ENCODE measurements at places on chromosomes 1 and 21.

DNA sequence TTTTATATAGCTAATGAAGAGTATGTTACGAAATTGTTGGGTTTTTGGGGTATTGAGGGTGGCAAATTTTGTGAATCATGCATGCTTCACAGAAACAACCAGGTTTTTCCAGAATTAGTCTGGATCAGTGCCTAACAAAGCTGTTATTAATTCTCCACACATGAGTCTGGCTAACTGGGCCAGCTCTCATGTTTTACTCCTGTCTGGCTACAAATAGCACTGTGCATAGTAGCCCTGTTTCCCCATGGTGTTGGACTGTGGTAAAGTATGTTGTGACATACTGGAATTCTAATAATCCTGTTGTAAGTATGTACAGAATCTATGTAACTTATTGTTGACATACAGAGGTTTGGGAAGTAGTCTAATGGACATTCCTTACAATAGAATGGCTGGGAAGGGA is 35.8 kb downstream of the S100B start:
- DNase-seq, result no peak

GRCh38 chr1:219374046-219374566 is 200.4 kb downstream of the LYPLAL1 start:
- no peak for DNase-seq

GRCh38 chr1:213693864-213694263 is 293.9 kb upstream of the PROX1 start:
- no peak for DNase-seq

DNA sequence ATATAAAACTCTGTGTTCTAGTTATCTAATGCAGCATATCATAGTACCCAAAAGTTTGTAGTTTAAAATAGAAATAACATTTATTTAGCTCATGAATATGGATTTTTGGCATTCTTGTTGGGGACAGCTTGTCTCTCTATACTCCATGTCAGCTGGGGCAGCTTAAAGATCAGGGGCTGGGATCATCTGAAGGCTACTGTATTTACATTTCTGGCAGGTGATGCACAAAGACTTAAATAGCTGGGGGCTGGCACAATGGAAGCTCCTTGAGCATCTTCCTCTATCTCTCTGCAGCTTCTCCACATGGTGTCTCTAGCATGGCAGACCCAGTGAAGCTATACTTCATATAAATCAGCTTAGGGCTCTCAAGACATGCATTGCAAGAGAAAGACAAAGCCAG is 55.6 kb upstream of the DAB1 start:
- DNase-seq, result no peak

- no peak for DNase-seq
Observed at GRCh38 chr1:238647877-238648276, 738.5 kb upstream of the CHRM3 start.

DNA sequence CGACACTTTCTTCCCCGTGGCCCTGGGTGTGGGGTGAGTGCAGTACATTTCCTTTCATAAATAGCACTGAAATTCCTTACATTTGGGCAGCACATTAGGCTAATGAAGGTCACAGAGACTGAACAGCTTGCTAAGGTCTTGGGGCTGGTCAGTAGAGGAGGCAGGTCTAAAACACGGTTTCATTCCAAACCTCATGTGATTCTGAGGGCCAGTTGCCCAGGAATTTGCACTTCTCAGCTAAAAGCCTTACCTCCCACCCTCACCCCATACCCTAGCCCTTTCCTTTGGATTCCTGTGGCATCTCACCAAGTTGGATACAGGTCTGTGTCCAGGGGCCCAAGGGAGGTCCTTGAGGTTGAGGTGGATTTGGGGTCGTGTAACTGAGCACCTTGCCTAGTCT is 147.8 kb upstream of the CD34 start:
- no peak for DNase-seq

DNA sequence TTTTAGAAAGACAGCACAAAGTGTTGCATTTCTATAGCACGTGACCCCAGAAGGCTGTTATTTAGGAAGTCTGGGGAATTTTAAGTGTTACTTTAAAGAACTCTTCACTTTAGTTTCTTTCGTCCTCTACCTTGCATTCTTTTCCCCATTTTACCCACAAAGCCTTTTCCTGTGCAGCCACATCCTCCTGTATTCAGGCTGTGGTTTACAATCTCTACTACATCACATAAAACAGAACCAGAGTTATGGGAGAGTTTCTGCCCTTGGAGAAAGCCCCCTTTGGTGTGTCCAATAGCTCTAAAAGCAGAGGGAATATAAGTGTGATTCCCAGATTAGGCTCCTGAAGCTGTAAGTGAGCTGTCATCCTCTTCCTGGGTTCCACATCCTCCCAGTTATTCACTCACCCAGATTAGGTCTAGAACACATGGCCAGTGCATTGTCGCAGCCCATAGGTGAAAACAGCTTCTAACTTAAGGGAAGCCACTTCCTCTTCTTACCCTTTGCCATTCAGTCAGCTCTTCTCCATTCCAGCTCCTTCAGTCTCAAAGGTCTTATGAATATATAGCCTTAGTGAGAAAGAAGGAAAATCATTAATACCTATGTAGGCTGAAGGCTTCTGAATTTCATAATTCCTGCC is 171.1 kb downstream of the PIGK start:
- no peak for DNase-seq

DNA sequence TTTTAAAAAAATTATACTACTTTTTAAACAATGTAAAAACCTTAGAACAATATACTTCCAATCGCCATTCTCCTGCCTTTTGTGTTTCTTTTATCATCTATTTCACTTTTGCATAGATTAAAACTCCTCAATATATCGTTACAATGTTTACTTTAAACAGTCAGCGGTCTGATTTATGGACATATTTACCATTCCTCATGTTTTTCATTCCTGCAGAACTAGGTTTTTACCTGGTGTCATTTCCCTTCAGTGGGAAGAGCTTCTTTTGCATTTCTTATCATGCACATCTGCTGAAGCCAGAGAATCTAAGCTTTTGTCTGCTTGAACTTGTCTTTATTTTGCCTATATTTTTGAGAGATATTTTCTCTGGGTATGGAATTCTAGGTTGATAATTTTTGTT is 277.4 kb upstream of the PLXNA2 start:
- no peak for DNase-seq

DNA sequence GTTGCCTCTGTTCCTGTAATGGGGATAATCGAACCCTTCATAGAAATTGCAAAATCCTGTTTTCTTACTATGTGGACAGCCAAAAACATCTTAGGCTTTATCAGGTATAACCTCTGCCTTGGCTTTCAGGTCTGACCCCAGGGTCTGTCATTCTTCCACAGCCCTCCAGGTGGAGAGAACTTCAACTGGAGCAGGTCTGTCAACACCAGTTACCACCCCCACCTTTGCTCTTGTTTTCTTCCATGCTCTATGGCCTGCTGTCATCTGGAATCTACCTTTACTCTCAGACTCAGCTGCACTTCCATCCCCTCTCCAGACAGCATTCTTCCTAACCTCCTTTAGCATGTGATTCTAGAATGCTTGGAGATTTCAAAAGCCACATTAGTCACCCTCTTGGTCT is 10.4 kb upstream of the GJA9 start:
- DNase-seq, result no peak
